ENCODE measurements at places on chromosomes 12 and 14.
A peak's percentile ranks its signal among the peaks of the same experiment; 100 is the strongest.

GRCh38 chr12:74382983-74383382 lies 154.7 kb upstream of the ATXN7L3B start:
- no peak for DNase-seq

GRCh38 chr12:68119250-68119649 lies 40.3 kb downstream of the IFNG start:
- DNase-seq: peak; percentile 31

- no peak for DNase-seq
These were observed 581.9 kb downstream of the ALG10 start for GRCh38 chr12:34604227-34604626.

GRCh38 chr12:87315-87714 lies 20.7 kb downstream of the IQSEC3 start:
- no peak for DNase-seq

- DNase-seq: no peak
These were observed 912.2 kb downstream of the FLRT2 start for GRCh38 chr14:86442135-86442534.
